AG04449 (cell line): ENCODE measurements at places on chromosomes 6 and 20.

- no peak for DNase-seq
Observed at GRCh38 chr20:57592263-57593092, 27.7 kb downstream of the ZBP1 start.

DNA sequence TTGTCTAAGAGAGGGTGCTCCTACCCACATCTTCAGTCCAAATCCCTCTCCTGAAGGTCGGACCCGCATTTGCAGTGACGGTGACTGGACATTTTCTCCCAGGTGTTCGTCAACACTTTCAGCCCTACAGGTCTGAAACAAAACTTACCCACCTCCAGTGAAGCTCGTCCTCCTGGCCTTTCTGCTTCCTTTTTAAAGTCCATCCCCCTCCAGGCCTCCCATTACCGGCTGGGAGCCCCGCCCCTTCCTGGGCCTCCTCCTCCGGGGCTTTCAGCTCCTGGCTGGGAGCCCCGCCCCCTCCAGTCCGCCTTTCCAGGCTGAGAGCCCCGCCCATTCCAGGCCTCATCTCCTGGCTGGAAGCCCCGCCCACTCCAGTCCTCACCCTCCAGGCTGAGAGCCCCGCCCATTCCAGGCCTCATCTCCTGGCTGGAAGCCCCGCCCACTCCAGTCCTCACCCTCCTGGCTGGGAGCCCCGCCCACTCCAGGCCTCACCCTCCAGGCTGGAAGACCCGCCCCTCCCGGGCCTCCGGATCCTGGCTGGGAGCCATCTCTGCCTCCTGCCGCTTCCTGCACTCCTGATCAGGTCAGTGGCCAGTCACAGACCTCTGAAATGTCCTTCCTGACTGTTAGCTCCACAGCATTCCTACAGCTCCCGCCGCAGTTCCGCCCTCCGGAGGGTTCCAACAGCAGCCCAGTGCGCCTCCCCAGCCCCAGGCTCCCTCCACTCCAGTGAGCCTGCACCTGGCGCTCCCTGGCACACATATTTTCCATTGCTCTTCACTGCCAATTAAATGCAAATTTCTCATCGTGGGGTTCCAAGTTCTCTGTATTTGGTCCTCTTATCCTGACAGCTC, 98.5 kb downstream of the LY86 start:
- DNase-seq: no peak

DNA sequence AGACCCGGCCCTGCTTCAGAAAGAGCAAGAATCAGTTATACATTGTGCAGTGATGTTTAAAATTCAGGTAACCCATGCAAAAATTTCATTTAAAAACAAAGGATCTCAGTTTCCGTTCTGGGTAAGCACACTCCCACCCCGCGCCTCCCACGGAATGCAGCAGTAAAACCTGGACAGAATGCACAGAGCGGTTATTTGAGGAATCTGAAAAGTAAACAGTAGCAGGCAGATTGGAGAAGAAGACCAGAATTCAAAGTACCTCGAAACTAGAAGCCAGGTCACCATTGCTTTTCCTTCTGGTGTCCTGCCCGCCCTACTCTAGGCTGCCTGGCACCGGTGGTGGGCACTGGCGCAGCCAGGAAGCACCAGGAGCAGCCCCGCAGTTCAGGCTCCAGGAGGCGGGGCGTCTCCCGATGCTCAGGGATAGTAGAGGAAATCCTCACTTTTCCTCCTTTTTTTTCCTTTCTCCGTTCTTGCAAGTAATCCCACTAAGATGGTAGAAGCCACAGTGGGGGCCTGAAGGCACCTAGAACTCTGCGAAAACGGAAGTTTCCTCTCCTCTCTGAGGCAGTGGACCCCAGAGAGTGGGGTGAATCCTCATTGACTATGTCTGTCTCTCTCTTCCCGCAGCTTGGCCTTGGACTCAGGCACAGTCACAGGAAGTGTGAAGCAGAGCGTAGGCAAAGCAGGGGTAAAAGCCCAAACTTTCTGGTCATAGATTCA, 28.3 kb downstream of the METTL24 start:
- DNase-seq: no peak

DNA sequence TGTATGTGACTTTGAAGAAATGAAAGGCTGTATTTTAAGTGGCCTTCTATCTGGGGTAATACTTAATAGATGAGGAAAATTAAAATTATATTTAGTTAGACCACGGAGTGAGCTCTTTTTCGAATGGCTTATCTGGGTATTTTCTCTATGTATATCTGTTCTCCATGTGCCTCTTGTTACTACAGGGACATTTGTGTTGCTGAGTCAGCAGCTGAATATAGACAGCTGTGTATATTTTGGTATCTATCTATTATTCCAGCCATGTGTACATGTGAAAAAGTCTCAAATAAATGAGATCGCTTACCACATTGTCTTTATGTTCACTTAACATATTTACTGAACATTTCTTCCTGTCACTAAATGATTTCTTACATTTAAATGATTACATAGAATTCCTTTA, 57.2 kb downstream of the TMEM200A start:
- DNase-seq: no peak

- DNase-seq: no peak
Observed at GRCh38 chr20:48197066-48197465, 411.8 kb upstream of the SULF2 start.

DNA sequence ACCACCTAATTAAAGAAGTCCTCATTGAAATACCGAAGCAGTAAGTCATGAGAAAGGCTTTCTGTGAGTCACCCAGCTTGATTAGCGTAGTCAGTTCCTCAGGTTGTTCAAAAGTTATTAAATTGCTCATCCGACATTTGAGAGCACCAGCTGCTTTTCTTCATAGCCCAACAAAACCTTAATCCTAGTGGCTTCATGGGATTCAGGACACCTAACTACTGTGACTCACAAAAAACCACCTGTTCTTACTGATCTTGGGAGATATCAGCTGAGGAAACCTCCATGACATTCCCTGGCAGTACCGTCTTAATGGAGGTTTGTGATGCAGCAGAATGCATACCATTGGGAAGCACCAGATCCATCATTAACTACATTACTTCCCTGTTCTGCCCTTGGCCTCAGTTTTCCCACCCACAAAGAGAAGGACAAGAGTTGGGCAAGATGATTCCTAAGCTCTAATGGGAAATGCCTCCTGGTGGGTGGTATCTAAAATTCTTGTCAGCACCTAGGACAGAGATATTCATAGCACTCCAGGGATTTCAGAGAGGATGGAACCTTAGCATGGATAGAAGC, 103.8 kb downstream of the KHDC1L start:
- DNase-seq: no peak

DNA sequence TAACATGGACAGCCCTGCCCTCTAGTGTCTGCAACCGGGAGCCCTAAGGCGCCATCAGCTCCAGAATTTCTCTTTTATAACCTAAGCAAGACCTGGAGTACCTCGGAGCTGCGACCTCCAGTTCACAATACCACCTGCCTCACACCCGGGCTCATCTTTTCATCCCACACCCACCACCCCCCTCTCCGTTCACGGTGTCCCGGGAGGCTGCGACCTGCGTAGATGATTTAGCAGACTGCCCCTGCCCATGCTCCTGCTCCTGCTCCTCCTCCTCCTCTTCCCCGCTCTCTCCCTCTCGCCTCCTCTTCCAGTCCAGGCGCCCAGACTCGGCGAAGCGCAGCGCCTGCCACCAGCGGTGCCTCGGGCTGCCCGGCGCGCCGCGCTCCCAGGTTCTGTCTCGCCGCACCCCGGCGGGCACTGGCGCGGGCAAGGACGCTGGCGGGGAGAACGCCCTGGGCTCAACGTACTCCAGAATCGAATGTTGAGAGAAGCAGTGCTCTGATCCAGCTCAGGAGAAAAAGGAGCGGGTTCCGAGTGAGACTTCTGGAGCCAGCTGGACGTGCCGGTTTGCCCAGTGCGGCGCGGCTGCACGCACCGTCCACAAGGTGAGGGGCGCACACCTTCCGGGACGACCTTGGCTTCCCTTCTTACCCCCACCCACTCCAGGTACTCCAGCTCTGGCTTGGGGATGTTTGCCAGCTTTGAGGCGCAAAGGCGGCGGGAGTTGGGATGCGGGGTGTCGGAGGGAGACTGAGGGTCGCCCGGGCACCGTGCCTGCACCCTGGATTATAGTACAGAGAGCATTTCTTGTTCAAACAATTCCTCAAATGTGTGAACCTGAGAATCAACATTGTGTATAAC, at the start of gene HTR1E:
Gene HTR1E (plus strand): TSS at position 310 of the 861 bp plus-strand sequence. CDS start 77,807 bp downstream, outside the sequence.
- DNase-seq: no peak
